Inflammatory macrophage (primary cell): ENCODE measurements at places on chromosomes 13 and 19.

GRCh38 chr19:9799162-9799561 lies 19.7 kb downstream of the FBXL12 start:
- DNase-seq = no peak

- no peak for DNase-seq
Measured at GRCh38 chr13:34346626-34347025, 528.7 kb downstream of the RFC3 start.

DNA sequence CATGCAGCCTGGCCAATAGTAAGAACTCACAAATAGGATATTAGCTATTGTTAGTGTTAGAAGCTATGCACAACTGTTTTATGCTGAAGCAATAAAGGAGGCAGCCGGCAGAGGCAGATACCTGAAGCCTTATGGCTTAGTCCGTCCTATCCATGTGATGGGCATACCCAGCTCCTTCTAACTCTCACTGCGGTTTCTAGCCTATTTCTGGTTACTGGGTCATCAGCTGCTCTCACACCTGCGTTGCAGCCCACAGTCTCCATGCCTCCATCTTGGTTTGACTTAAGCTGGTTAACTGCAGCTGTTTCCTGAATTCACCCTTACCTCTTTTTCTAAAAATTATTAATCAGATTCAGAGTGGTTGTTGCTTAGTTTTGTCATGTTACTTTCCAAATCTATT lies 40.5 kb upstream of the CNMD start:
- no peak for DNase-seq

GRCh38 chr19:19911150-19911549 lies 10.4 kb downstream of the ZNF93 start:
- DNase-seq = no peak

DNA sequence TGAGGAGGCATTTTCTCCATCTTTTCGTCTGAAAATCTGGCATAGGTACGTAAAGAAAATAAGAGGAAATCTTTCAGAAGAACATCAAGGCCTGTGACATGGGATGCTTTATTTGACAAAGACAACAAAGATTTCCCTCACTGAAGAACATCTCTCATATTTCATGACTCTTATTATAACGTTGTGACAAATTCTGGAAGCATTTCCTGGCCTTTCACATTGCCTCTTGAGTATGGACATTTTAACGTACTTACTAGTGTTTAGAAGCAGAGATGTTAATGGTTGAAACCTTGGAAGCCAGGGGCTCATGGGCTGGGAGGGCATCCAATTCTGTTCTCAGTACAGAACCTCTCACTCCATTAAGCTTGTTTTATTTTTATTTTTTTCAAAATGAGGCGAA lies 210.8 kb downstream of the DCT start:
- DNase-seq = no peak

GRCh38 chr13:42409075-42409474 lies 137.1 kb downstream of the AKAP11 start:
- DNase-seq = no peak

DNA sequence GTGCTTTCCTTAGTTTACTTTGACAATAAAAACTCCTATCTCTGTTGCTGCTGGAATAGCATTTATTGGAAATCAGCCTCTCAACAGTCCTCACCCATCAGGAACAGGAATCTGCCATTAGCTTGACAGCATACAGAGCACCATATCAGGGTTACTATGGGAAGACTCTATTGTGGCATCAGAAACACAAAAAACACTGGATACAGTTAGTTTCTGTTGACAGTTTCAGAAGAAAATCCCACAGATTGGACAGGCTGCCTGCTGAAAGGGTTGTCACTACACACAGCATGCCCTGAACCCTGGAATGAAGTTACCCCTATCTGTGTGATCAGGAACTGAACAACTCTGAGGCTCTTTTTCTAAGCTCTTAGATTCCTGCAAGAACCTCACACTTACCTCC lies 172.7 kb downstream of the ENOX1 start:
- no peak for DNase-seq

DNA sequence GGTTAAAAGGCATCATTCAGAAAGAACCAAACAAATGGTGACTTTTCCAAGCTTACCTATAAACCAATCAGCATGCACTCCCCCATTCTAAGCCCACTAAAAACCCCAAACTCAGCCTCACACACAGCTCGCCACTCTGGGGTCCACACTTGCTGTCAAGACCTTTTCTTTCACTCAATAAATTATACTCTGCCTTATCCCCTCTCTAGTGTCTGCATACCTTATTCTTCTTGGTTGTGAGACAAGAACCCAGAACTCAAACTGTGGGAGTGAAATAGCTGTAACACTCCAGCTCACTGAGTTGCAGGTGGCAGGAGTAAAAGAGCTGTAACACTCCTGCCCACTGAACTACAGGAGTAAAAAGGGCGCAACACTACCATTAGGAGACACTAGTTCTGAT lies 559.0 kb downstream of the TBC1D4 start:
- no peak for DNase-seq

GRCh38 chr13:48159826-48160225 lies 64.9 kb upstream of the MED4 start:
- no peak for DNase-seq

GRCh38 chr19:511101-511851 lies 4.0 kb downstream of the TPGS1 start:
- peak; percentile 92 for DNase-seq

GRCh38 chr13:29490561-29490885 lies 105.0 kb downstream of the SLC7A1 start:
- no peak for DNase-seq

DNA sequence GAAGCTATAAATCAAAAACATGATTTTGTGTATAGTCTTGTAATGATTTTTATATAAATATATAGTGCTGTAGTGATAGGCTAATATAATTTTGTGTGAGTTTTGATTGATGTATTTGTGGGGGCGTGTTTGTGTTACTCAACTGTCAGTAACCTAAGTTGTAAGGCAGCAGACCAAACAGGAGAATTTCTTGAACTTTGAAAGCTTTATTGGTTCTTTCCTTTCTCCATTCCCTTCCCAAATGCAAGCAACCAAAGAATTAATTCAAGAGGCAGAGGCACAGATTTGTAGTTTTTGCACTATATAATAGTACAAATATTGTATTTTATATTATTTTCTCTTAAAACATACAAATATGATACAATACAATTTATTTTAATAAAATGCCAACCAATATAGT lies 109.6 kb downstream of the FLT1 start:
- DNase-seq = no peak

DNA sequence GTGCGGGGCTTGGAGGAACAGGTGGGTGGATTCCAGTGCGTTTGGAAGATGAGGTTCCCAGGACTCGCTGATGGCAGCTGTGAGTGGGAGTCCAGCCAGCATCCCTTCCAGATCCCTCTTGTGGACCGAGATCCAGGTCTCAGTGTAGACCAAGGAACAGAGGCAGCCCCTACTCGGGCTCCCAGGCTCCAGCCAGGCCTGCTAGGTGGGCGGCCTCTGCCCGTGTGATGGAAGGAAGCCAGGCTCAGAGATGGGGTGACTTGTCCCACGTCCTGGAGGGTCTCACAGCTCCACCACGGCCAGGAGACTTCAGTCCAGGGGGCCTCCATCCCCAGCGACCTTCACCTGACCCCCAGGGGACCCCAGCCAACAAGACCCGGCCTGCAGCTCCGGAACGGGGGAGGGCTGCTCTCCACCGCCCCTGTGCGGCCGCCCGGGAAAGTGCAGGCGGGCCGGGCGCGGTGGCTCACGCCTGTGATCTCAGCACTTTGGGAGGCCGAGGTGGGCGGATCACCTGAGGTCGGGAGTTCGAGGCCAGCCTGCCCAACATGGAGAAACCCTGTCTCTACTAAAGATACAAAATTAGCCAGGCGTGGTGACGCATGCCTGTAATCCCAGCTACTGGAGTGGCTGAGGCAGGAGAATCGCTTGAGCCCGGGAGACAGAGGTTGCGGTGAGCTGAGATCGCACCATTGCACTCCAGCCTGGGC lies 729 bp upstream of the MADCAM1 start:
- DNase-seq = no peak

- DNase-seq = no peak
Measured at GRCh38 chr13:95267662-95268342, 33.4 kb downstream of the ABCC4 start.

DNA sequence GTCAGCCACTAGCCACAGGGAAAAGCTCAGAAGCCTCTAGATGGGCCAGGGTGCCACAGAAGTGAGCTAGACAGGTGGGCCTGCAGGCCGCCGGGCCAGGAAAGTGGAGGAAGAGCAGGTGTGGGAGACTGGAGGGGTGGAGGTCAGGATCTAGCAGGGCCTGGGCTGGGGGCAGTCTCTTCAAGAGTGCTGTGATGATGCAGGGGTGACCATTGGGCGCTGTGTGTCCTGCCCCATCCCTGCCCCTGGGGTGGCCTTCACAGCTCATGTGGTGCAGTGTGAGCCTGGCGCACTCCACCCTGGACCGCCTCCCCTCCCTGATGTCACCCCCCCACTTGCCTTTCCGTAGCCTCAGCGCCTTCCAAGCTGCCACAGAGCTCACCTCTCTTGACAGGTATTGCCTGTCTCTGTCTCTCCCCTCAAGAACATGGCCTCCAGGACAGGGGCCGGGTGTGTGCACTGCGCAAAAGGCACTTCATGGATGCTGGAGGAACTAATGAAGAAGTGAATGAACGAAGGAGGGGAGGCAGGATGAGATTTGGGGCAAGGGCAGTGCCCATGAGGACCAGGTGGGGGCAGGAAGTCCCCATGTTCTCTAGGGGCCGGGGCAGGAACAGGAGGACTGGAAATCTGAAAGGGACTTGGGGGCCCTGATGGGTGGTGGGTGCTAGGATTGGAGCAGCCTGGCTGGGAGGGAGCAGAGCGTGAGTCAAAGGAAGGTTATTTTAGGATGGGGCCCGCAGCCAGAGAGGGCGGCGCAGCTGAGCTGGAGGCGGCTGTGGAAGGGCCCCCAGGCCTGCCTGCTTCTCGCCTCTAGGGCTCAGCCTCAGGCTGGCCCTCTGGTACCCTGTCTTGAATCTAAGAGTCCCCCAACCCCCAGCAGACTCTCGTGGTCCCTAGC lies 6.6 kb downstream of the SSBP4 start:
- no peak for DNase-seq

DNA sequence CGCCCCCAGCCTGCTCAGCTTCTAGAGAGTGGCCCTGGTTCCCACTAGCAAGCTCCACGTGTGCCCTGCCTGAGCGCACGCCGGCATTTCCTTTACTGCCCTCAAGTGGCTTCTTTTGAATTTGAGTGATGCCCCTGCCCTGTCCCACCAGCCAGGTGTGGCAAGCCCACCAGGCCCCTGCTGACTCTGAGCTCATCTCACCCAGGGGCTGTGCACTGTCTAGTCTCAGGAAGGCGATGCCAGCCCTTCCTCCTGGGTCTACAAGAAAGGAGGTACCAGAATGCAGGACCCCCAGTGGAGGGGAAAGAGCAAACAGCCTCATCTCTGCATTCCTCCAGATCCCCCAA lies 17.3 kb upstream of the EPHX3 start:
- no peak for DNase-seq

GRCh38 chr19:38729653-38730469 lies 14.4 kb downstream of the CAPN12 start:
- DNase-seq = peak; percentile 58

- DNase-seq = no peak
Measured at GRCh38 chr13:89053418-89053817, 1382.2 kb downstream of the SLITRK5 start.

DNA sequence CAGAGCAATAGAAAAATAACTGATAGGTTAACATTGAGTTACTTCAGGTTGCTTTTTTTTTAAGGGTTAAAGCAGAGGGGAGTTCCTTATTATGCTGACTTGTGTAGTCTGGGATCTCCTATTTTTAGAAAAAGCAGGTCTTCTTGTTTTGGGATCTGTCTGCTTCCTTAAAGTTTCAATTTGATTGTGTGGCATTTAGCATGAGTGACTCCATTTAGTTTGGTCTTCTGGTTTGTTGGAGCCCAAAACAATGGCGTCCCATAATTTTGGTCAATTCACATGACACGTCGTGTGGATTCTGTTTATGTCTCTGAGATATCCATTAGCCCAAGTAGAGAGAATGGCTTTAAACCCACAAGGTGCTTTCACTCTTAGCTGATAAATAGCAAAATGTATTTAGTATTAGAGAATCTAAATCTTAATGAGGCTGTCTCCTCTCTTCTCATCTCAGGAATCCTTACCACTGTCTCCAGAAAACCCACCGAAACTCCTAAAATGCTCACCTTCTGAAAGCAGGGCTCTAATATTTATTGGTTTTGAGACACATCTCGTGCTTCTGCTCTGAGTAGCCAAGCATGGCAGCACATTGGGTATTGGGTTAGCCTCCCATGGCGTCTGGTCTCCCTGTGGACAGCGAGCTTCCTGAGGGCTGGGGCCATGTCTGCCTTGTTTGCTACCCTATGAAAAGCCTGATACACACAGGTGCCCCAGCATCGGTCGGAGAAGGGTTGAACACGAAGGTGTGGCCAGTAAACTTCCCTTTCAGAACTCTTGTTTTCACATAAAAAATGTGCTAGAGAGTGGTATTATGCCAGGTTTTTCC lies 67.2 kb upstream of the GPR183 start:
- DNase-seq = no peak

DNA sequence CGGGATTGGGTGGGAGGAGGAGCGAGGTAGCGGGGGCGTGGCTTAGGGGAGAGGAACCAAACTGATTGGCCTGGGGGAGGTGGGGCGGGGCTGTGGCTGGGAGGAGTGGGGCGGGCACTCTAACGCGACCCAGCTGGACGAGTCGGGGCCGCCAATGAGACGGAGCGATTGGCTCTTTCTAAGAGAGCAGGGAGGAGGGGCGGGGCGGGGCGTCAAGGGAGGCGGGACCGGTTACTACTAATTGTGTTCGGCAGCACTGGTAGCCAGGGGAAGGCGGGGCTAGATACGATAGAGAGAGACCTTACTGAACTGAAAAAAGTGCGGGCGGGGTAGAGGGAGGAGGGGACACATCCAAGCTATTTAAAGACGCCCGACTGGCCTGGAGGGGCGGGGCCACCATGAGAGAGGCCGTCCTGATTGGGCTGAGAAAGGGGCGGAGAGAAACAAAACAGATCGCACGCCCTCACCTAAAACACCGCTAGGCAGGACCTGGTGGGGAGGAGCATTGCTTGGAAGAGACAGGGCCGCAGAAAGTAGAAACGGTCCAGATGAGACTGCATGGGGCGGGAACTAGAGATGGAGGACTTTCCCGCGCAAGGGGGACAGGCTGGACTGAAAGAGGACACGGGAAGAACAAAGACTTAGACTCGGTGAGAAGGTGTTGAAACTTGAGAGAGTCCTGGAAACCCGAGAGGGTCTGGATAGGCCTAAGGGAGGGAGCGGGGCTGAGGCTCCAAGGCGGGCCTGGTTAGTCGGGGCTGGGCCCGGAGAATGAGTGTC lies at the start of gene KCNC3:
KCNC3 (minus strand) TSS at position 232 of the 780 bp plus-strand sequence. CDS start 295 bp downstream, outside the sequence.
- peak; percentile 99 for DNase-seq
